ENCODE measurements at places on chromosomes 2 and 18.

DNA sequence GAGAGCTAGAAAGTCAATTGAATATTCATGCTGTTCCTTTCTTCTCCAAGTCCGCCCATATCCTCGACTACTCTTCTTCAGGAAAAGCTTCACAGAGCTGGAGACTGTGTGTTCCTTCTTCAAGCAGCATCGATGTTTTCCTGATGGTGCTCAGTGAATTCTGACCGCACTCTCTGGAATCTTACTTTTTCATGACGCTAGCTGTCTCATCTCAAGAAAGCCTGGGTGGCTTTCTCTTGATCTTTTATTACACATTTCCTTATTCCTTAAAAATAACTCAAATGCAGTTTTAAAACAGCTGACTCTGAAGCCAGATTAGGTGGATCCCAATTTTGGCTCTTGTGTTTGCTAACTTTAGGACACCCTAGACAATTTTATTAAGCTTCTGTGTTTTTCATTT lies 1245.1 kb upstream of the LRRTM1 start:
- no peak for DNase-seq

GRCh38 chr2:42141687-42142546 lies 27.2 kb upstream of the EML4 start:
- DNase-seq, result no peak

DNA sequence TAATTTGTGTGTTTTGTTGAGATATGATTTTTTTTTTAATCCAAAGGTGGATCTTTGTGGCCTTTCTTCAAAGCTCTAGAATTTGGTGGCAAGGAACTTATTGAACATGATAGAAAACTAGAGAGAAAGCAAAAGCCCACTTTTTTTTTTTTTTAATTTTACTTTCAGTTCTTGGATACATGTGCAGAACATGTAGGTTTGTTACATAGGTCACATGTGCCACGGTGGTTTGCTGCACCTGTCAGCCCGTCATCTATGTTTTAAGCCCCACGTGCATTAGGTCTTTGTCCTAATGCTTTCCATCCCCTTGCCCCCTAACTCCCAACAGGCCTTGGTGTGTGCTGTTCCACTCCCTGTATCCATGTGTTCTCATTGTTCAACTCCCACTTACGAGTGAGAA lies 135.9 kb downstream of the RHBDD1 start:
- no peak for DNase-seq

- no peak for DNase-seq
These were observed 160.4 kb upstream of the FOSL2 start for GRCh38 chr2:28232295-28232694.

DNA sequence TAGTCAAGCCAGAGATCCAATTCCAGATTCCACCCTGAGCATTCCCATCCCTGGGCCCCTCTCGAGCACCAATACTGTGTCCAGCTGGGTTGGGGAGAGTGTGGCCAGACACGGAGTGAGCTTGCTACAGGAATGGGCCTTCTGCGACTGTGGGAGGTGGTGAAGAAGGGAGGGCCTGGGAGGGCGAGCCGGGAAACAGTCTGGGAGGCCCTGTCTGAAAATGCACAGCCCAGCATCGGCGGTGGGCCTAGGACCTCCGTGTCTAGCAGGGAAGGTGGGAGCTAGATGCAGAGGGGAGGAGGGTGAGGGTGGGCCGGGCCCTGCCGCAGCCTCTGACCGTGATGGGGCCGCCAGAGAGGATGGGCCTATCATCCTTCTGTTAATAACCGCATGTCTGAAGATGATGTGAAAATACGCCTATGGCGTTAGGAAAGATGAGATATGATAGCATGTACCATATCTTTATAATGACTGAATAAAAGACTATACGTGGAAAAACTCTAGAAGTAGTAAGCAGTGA lies 1.9 kb upstream of the OTOS start:
- DNase-seq, result no peak

GRCh38 chr2:23746141-23746863 lies 180.6 kb downstream of the ATAD2B start:
- no peak for DNase-seq

- no peak for DNase-seq
These were observed 910.1 kb upstream of the CELF4 start for GRCh38 chr18:38475686-38476085.
